Upper lobe of right lung (tissue), 1 donor: ENCODE measurements at places on chromosomes 16 and 17. TPM values are rescaled to one million over a fixed set of nuclear protein-coding genes. Genes with fewer than 3 reads are reported as not detected.

The MYH3 gene
- total RNA-seq: 2.8 TPM

The KCNG4 gene
- total RNA-seq: not detected

DNA sequence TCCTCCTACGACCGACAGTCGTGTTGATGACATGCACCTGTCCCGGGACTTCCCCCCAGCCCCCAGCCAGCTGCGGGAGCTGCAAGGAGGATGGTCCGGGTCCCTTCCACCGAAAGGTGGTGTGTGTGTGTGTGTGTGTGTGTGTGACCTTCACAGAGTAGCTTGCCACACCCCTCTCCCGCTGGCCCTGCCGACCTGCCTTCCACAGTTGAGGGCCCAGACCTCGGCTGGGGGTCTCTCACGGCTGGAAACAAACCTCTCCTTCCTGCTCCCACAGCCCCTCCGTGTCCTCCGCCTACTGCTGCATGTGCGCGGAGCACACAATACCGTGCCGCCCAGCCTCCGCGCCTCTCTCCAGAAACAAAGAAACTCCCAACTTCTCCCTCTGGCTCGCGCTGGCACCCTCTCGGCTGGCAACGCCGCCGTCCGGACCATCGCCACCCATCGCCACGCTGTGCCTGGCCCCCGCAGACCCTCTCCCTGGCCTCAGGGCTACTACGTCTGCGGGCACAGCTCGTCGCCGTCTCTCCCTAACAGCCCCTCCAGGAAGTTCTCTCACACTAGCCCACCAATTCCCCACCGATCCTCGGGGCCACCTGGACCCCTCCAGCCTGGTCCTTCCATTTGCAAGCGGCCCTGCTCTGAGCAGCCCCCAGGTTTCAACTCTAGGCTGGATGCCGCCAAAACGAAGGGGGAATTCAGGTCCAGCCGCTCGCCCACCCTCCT, 81.2 kb downstream of the TIMM22 start:
- H3K4me1 ChIP-seq: peaks cover 22% of the 10 kb centered on the region
- H3K27ac ChIP-seq: no peak overlapping the region
- H3K4me3 ChIP-seq: no peak overlapping the region

DNA sequence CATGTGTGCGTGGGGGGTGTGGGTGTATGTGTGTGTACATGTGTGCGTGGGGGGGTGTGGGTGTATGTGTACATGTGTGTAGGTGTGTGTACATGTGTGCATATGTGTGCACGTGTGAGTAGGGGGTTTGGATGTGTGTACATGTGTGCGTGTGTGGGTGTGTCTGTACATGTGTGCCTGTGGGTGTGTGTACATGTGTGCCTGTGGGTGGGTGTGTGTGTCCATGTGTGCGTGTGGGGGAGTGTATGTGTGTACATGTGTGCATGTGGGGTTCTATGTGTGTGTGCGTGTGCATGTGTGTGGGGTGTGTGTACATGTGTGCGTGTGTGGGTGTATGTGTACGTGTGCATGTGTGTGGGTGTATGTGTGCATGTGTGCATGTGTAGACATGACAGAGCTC, 129.1 kb downstream of the C16orf95 start:
- no peak overlapping the region for H3K4me3 ChIP-seq
- H3K4me1 ChIP-seq: no peaks in the 10 kb centered on the region
- H3K27me3 ChIP-seq: no peaks in the 10 kb centered on the region

DNA sequence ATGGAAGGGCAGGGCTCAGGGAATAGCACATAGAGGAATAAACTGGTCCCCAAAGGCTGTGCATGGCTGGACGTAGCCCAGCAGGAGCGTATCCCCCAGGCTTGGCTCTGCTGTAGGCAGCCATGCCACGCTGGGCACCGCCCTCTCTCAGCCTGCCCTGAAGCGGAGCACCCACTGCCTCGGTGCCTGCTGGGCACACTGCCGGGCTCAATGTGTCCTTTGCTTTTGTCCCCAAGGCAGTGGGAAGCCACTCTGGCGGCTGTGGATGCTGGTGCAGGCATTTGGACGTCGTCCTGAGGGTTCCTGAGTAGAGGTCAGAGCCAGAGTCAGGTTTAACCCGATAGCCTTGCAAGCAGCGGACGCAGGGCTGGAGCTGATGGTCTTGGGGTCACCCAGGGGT, 141.0 kb downstream of the ENGASE start:
- no peak for DNase-seq
- peaks cover 86% of the 10 kb centered on the region for H3K27me3 ChIP-seq
- no peak overlapping the region for H3K27ac ChIP-seq
- no peaks in the 10 kb centered on the region for H3K36me3 ChIP-seq

- DNase-seq: no peak
- no peak overlapping the region for H3K27ac ChIP-seq
- H3K4me3 ChIP-seq: no peak overlapping the region
- no peaks in the 10 kb centered on the region for H3K36me3 ChIP-seq
- H3K27me3 ChIP-seq: no peaks in the 10 kb centered on the region
- H3K4me1 ChIP-seq: peaks cover 9% of the 10 kb centered on the region
Measured at GRCh38 chr17:71436479-71436878, 684.3 kb upstream of the SOX9 start.

DNA sequence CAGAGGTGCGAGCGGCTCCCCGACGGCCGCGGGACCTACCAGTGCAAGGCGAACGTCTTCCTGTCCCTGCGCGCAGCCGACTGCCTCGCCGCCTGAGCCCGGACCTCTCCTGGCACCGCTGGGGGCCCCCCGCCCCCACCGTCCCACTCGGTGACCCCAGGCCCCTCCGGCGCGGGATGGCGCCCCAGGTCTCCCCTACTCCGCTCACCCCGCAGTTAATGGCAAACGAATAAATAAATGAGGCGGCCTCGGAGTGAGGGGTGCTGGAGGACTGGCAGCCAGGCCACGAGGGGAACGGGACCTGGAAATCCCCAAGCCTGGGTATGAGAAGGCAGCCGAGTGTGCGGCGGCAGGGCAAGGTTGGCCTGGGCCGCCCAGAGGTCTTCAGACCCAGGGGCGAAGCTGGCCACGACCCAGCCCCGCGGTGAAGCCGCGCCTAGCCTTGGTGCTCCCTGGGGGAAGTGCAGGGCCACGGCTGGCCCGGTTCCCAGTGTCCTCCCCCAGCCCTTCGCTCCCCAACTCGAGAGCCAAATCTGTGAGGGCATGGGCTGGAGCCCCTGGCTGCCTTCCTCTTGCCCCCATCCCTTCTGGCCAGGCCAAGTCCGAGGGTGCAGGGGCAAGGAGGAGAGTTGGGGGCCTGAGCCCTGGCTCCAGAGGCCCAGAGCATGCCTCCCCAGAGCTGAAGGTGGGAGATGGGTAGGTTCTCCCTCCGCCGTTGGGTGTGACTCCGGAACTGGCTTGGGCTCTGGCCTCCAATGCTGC, 796 bp downstream of the NPB start:
- DNase-seq: peak; percentile 64
- no peaks in the 10 kb centered on the region for H3K27me3 ChIP-seq
- H3K4me3 ChIP-seq: peak overlapping the region; percentile 33
- H3K36me3 ChIP-seq: peaks cover 39% of the 10 kb centered on the region
- H3K4me1 ChIP-seq: peaks cover 5% of the 10 kb centered on the region
- H3K27ac ChIP-seq: no peak overlapping the region
